ENCODE measurements at places on chromosomes 1 and 21.

GRCh38 chr1:26994020-26994786, 711 bp downstream of the TRNP1 start:
- DNase-seq: no peak

GRCh38 chr1:228238007-228238406, 30.2 kb downstream of the OBSCN start:
- DNase-seq: no peak

GRCh38 chr1:234474375-234474774, 4.6 kb downstream of the TARBP1 start:
- DNase-seq: no peak

DNA sequence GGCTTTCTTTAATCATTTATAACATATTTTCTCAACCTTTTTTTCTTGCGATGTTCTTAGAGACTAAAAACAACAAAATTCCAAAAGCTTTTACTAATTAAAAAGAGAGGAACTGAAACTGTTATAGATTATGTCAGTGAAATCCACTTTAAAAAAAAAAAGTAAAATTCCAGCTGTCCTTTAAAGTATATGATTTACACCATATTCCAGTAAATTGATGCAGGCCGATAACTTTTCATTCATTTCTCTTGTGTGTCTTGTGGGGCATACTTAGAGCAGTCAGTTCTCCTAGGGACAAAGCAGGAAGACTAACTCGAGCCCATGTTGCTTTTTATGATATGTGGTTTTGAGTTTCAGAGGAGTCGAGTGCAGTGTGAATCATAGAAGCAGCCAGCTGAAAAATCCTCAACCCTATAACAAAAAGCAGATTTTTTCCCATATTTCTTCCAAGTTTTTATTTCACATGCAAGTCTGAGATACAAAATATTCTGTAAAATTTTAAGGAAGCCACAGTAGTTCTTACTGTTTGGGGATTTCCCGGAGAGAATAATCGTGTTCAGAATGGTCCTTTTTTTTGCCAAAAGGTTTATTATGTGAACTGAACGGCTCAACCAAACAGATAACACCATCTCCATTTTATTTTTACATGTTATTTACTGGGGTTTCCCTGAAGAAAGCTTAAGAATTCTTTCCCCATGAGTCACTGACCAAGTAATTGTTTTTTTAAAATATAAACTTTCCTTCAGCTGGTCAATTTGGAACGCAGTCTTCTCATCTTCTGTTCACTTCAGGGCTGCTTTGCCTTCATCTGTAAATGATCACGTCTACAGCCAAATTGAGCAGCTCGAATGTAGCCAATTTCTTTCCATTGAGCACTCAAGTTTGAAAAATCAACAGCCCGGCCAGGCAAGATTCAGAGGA, 77.0 kb upstream of the C1orf105 start:
- no peak for DNase-seq

DNA sequence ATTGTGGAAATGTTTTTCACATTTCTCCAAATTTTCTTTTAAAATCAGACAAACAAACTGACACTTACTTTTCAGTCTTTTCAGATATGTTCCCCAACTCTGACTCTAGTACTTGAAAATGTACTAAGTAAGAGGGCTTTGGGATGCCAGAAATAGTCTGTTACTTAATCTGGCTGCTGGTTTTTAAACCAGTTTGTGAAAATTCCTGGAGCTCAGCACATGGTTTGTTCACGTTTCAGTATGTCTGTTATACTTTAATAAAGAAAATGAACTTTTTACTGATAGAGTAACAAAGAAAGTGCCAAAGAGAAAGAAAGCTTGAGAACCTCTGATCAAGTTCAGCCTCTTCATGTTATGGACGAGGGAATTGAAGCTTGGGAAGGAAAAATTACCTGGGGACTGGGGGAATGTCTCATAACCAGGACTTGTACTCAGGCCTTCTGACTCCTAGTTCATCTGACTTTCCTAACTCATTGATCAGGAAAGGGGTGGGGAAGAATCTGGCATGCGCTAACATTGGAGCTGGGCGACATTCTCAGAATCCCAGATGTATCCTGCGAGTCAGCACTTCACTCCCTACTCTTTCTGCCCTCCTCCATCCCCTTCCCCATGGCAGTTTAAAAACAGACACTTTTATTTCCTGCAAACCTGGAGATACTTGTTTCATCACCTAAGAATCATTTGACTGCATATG, 30.8 kb upstream of the DNAJC6 start:
- no peak for DNase-seq

GRCh38 chr1:152756872-152757271, 953 bp upstream of the KPRP start:
- DNase-seq: no peak

- DNase-seq: no peak
Observed at GRCh38 chr1:241802863-241803262, 45.1 kb upstream of the EXO1 start.

DNA sequence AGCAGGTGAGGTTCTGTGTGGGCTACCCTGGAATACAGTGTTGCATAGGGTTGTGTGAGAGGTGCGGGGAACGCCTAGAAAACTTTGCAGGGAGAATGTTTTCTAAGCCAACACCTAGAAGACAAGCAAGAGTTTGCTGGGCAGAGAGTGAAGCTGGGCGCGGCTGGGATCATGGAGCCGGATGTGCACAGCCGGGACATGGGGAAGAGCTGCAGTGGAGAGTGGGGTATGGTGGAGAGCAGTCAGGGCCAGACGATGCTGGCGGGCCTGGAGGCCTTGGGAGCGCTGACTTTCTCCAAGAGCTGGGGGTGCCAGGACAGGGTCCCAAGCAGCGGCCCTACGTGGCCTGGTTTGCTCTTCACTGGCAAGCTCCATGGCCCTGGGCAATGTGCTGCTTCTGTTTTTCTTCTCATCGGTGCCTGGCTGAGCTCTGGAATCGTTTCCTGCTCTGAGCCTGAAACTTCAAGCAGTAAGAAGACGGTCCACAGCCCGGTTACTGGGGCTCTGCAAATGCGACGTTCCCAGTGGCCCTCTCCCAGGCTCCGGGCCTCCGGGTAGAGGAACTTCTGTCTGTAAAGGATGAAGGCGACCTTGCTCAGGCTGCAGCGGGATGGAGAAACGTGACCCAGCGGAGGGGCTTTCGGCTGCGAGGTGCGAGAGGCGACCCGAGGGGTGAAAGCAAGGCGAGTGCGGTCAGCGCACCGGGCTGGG, 51.9 kb upstream of the CD34 start:
- DNase-seq: peak; percentile 37

- peak; percentile 2 for DNase-seq
Observed at GRCh38 chr1:164320790-164321731, 237.9 kb upstream of the PBX1 start.

GRCh38 chr1:115714572-115715141, 53.9 kb downstream of the CASQ2 start:
- DNase-seq: no peak

GRCh38 chr21:36433059-36433709, 46.7 kb downstream of the CLDN14 start:
- DNase-seq: no peak

DNA sequence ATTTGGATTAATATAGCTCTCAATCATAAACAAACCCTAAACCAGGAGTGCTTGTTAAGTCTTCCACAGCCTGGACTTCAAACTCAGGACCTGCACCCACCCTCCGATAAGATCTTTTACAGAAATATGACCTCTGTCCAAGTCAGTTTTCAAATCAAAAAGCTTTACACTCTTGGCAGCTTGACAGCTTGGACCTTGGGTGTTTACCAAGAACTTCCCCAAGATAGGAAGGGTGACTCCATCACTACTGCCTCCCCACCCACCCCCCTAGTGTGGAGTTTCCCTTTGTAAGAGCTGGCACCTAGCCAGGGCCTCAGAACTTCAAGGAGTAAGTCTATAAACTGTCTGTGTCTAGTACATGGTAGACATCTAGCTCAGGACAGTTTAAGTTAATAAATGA, 9.6 kb downstream of the BCAR3 start:
- DNase-seq: no peak

- DNase-seq: no peak
Observed at GRCh38 chr1:205326812-205327466, 5.4 kb upstream of the NUAK2 start.

DNA sequence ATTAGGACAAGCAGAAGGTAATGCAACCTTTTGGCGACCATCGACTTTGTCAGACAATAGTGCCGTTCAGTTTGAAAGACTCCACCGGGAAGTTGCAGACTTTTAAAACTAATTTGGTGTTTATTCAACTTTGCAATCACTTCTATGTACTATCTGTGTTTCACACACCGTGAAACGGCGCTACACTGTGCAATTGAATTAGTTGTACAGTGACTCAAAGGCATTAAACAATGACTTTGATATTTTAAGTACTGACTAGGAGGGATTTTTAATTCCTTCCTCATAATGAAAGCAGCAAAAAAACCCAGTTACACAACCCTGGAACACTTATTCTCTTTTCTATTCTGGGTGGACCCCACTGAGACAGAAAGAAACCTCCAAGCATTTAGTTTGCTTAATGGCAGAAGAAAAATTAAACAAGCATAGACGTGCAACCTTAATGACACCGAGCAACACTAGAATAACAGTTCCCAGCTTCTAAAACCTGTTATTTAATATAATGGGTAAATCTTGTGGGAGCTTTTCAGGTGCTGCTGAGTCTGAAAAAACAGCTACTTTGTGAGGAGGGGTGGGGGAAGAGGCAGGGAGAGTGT, 176.8 kb downstream of the LMO4 start:
- no peak for DNase-seq

- no peak for DNase-seq
Observed at GRCh38 chr1:108009603-108010195, 44.7 kb upstream of the VAV3 start.

GRCh38 chr1:17001760-17002523, 9.8 kb downstream of the ATP13A2 start:
- DNase-seq: no peak

- no peak for DNase-seq
Observed at GRCh38 chr1:206575165-206575893, 36.9 kb downstream of the EIF2D start.

GRCh38 chr1:108561689-108562326, 1.9 kb downstream of the EEIG2 start:
- peak; percentile 58 for DNase-seq

- no peak for DNase-seq
Observed at GRCh38 chr1:145946477-145946986, 11.3 kb downstream of the LIX1L start.

- no peak for DNase-seq
Observed at GRCh38 chr1:12249181-12249580, 19.4 kb downstream of the VPS13D start.

GRCh38 chr1:41175546-41175945, 66.6 kb downstream of the SCMH1 start:
- DNase-seq: no peak

DNA sequence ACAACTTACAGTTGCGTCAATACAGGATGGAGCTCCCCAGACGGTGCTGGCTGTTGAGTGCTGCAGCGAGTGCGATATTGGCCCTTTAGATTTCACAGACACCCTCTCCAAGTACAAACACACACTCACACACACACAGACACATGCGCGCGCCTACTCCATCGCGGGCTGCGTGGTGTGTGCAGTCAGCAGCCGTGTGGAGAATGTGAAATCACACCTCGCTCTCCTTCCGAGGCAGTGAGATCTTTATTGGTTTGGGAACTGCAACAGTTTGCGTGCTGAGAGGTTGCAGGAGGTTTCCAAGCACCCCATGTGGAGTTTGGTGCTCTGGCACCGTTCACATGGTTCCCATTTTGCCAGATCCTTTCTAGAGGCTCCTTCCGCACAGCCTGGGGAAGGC, 372.2 kb downstream of the RRAGC start:
- DNase-seq: no peak

DNA sequence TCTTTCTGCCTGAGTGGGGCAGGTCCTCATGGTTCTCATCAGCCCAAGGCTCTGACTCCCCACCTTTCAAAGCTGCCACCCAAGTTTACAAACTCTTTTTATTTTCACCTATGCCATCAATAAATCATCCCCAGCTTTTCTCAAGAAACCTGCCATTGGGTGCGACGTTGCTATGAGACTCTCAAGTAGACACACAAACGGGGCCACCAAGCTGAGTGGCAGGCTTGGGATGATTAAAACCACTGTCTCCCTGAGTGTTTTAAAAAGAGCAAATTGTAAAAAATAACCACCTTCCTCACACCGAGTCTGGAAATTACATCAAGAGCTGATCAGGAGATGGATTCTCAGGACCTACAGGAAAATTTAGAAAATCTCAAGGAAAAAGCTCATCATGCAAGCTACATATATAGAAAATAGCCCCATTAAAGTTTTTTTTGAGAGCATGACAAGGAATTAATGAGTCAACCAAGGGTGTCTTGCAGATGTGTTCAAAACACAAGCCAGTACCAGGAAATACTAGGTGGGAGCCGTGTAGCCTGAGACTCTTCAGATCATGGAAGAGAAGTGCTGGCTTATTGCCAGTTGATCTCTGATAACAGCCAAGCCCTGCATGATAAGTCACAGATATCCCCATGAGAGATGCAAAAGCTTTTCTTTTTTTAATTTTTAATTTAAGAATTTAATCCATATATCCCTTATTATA, 158.4 kb upstream of the BACE2 start:
- DNase-seq: peak; percentile 69

- no peak for DNase-seq
Observed at GRCh38 chr1:32981003-32981901, 16.6 kb upstream of the RNF19B start.

DNA sequence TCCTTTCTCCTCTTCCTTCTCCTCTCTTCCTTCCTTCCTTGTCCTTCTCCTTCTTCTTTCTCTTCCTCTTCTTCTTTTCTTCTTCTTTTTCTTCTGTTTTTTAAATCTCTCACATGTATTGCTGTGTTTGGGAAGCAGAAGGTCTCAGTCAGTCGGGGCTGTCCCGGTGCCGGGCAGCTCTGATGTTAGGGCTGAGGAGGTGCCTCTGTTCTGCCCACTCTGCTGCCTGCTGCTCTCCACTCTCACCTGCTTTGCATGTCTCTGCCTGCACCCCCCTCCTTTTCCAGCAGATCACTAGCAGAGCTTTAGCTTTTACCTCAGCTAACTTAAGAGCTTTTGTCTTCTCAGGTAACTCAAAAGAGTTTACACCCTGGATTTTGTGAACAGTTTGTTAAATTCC, 276.6 kb downstream of the CHRM3 start:
- no peak for DNase-seq

- DNase-seq: no peak
Observed at GRCh38 chr1:116764906-116765862, 11.0 kb downstream of the CD2 start.

- peak; percentile 16 for DNase-seq
Observed at GRCh38 chr1:28329395-28330153, 734 bp downstream of the MED18 start.
